ENCODE measurements at places on chromosomes 5 and 9.

GRCh38 chr5:94700592-94700991 lies 82.1 kb downstream of the SLF1 start:
- DNase-seq, result no peak

- no peak for DNase-seq
These were observed 168.2 kb downstream of the SREK1 start for GRCh38 chr5:66312266-66312665.

DNA sequence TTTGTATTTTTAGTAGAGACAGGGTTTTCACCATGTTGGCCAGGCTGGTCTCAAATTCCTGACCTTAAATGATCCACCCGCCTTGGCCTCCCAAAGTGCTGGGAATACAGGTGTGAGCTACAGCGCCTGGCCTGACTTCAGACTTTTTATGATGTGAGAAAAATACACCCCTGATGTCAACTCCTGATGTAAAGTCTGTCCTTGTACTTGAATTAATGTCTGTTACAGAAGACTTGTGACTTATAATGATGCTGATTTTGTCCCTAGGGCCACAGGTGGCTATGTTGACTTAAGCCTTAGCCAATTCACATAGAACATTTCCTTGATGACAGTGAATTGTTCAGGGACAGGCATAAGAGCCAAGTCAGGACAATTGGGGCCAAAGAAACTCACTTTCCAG lies 42.5 kb upstream of the MELK start:
- no peak for DNase-seq

- no peak for DNase-seq
These were observed 44.0 kb downstream of the GGTA1 start for GRCh38 chr9:121455527-121456239.

DNA sequence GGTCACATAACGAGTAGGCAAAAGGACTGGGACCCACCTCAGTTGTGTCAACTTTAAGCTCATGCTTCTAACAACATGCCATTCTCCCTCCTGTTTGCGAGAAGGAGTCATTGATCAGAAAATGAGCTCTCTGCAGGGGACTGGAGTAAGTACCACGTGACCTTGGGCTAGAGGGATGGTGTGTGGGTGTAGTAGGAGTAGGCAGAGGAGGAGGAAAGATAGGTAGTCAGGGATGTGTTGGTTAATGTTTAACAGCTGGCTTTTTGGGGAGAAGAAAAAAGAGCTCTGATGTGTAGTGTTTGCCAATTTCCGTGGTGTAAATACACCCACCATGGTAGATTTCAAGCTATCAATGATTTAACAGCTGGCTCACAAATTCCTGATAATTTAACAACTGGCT lies 160.3 kb upstream of the TBC1D2 start:
- no peak for DNase-seq

DNA sequence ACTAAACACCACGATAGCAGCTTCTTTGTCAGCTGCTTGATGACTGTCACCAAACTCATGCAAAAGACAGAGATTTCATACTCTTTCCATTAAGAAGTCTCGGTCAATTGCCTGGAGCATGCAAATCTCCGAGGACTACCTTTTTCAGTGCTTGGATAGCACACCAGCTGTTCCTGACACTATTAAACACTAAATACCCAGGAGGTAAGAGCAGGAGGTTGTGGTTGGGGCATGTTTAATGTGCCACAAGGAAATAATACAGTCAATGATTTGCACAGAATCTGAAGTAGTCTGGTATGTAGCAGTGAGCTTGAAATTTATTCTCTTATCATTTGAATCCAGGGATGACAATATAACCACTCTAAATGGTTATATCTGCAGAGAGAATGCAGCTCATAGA lies 996.2 kb downstream of the CDH12 start:
- no peak for DNase-seq

DNA sequence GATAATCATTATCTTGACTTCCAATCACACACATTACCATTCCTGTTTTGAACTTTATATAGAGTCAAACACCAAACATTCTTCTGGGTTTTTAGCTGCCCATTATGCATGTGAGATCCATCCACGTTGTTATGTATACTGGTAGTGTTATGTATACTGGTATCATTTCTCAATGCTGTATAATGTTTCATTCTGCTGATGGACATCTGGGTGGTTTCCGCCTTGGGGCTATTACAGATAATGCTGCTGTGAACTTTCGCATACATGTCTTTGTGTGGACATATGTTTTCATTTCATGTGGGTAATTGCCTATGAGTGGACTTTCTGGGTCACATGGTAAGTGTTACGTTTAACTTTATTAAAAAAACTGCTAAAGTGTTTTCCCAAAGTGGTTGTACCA lies 217.8 kb upstream of the EFNA5 start:
- no peak for DNase-seq

DNA sequence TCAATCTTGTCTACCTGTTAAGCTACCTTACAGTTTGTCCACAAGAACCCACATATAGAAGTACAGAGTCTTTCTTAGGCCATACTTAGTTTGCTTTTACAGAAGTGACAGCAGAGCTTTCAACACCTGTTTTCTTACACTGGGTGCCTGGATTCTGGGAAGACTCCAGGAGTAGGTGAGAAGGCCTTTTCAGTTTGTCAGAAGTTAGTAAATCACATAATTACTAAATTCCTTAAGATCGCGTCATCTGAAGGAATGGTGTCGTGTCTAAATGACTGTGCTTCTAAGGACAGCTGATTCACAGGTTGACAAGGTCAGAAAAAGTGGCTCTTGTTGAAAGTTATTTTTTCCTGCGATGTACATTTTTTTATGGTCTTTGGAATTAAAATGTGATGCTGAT lies 97.0 kb upstream of the FAM120A start:
- peak; percentile 19 for DNase-seq

GRCh38 chr9:10875752-10876151 lies 262.9 kb upstream of the PTPRD start:
- DNase-seq, result no peak

- DNase-seq, result no peak
These were observed 1077.9 kb upstream of the C9orf72 start for GRCh38 chr9:28651050-28651722.

- DNase-seq, result no peak
These were observed 146.4 kb downstream of the HACD4 start for GRCh38 chr9:20884985-20885593.

GRCh38 chr9:91716815-91717214 lies 233.2 kb downstream of the ROR2 start:
- no peak for DNase-seq

GRCh38 chr9:114691046-114691955 lies 9.3 kb upstream of the TEX48 start:
- DNase-seq, result peak; percentile 90

- DNase-seq, result no peak
These were observed 19.6 kb downstream of the SLC24A2 start for GRCh38 chr9:19769213-19769612.

DNA sequence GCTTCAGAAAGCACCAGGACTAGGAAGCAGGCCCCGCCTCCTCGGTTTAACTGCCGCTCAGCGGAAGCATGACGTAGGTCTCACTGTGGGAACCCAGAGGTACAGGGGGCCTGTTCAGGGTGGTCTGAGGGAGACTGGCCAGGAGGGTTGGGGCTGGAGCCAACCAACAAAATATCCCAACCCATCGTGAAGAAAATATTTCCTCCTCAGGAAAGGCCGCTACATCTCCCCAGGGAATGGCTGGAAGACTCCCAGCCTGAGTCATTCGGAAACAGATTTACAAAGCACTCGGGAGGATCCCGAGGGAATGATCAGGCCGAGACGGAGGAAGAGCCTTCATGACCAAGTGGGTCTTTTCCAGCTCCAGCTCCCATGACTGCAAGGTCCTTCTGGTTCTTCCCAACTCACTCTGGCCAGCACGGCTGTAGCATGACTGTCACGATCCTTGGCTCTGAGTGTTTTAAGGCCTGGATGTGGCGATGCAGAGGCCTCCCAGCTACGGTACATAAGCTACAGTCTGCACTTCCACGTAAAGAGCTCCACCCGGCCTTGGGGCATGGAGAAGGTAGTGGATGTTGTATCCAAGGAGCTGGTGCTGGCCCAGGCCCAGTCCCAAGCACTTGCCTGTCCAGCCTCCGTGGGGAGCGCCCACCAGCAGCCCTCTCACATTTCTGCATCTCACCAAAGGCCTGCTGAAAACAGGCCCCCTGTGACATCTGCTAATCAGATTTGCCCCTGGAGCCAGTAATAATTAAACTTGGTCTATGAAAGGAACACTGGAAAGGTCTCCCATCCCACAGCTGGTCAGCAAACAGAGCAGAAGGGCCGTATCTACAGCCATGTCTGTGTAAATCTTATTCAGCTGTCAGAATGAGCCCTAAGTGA lies 100.6 kb downstream of the LHFPL2 start:
- DNase-seq, result no peak

DNA sequence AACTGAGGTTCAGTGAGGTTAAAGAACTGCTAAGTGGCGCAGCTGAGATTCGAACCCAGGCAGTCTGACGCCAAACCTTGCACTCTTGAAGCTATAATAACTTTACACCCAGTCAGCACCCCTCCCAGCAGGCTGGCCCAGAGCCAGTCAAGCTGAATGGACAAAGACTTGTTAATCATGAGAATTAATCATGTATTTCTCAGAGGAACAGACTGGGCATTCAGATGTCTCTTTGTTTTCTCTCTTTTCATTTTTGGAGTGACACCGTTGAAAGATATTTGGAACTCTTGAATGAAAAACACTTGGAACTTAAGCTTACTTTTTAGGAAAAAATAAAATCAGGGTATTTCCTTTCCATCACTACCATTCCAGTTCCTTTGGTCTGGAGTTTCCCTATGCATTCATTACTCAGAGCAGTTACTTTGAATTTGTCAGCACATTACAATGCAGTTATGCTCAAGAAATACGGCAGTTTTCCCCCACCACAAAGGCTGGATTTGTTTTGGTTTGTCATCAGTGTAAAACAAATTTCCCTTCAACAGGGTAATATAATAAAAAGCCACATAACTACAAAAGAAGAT lies 22.6 kb upstream of the MAMDC2 start:
- peak; percentile 52 for DNase-seq

- no peak for DNase-seq
These were observed 434.9 kb upstream of the SMARCA2 start for GRCh38 chr9:1580215-1580614.

- no peak for DNase-seq
These were observed 75.8 kb downstream of the AK8 start for GRCh38 chr9:132802121-132802795.
